Putamen (tissue), 1 donor: ENCODE measurements at places on chromosomes 4 and X.

- DNase-seq = no peak
Measured at GRCh38 chr4:83890816-83891215, 354.9 kb downstream of the GPAT3 start.

GRCh38 chrX:16567681-16568080 is 82.3 kb upstream of the S100G start:
- no peak for DNase-seq

- DNase-seq = no peak
Measured at GRCh38 chrX:153455571-153455970, 9.7 kb upstream of the TREX2 start.

- DNase-seq = no peak
Measured at GRCh38 chrX:109327251-109327650, 154.6 kb downstream of the GUCY2F start.

DNA sequence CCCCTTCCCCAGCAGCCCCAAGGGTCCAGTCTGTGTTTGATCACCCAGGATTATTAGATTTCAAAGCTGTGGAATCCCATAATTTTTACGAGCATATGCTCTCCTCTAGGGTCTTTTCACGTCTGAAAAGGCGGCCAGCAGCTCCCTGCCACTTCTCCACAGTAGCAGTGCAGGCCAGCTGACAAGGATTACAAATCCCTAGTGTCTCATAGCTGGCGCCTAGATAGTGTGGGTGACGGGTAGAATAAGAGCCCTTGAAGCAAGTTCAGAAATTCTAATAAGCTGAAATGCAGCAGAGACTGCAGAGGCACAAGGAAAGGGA is 79.4 kb downstream of the RLIM start:
- no peak for DNase-seq

DNA sequence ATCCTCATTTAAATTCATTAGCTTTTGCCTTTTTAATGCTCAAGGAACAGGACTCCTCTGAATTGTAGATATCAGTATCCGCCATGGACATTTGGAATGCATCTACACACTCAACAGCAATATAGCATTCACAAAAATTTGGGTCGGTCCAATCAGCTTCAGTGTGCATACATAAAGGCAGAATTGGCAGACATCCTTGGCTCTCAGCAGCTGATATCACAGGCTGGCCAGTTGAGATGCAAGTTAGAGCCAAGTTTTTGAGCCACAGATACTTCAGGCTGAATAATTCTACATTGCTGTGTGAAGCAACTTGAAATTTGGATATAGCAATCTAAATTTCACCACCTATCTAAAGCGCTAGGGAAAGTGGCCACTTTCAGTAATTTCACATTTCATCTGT is 821.1 kb downstream of the PCDH19 start:
- no peak for DNase-seq

DNA sequence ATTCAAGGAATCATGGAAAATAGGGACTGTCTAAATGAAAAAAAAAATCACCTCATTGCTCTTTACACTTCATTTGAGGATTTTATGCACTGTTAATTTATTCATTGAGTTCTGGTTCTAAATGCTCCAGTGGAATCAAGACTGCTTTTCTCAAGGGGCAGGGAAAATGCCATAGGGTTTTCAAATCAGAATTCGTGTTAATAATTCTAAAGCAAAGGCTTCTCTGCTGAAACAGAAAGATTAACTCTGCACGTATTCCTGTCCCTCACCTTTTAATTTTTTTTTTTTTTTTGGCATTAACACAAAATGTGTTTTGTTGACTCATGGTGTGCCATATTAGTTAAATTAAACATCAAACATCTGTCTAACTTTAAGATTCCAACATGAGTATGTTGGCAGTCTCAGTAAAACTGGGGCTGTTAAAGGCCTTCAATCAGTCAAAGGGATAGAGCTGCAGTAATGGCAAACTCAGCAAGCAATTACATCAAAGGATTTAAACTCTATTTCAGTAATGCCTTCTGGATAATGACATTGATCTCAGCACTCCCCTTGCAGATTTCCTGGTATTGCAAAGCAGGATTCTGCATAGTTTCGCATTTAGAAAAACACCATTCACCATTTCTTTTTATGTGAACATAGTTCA is 878.1 kb downstream of the RAPGEF2 start:
- no peak for DNase-seq

- DNase-seq = no peak
Measured at GRCh38 chrX:43266487-43266886, 389.6 kb upstream of the MAOA start.

- DNase-seq = no peak
Measured at GRCh38 chrX:152637649-152638442, at the start of gene GABRQ. TSS of gene GABRQ (plus strand) at chrX:152637895. CDS start at chrX:152638203, 308 bp downstream.

GRCh38 chr4:5424211-5424610 is 284.1 kb downstream of the EVC2 start:
- DNase-seq = no peak

- no peak for DNase-seq
Measured at GRCh38 chrX:64394059-64394873, 986 bp downstream of the MTMR8 start.

- DNase-seq = no peak
Measured at GRCh38 chr4:124030147-124030546, 633.6 kb downstream of the SPRY1 start.

GRCh38 chr4:25020236-25020635 is 10.5 kb downstream of the LGI2 start:
- no peak for DNase-seq

DNA sequence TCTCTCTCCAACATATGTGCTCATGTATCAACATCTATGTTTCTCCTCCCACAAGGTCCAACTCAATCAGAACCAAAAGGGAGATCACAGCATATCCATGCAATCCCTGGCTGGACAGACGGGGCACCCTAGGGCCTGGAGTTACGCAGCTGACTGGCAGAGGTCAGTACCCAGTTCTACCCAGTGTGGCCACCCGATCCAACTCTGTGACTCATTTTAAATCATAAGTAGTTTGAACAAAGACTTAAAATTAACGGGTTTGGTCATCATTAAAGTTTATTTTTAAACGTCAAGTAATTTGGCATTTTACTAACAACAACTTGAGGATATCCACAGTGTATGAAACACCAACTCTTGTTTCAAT is 59.5 kb downstream of the APBB2 start:
- DNase-seq = no peak

- DNase-seq = no peak
Measured at GRCh38 chr4:151287409-151287808, 10.4 kb downstream of the PRSS48 start.
